DND-41 (cell line): ENCODE measurements at places on chromosomes 13 and 19.

GRCh38 chr13:27921421-27921960 is 1.7 kb downstream of the PDX1 start:
- DNase-seq = peak; percentile 44

GRCh38 chr13:85436029-85436428 is 363.2 kb downstream of the SLITRK6 start:
- no peak for DNase-seq

GRCh38 chr19:18329035-18329376 is 6.1 kb upstream of the LSM4 start:
- DNase-seq = no peak

DNA sequence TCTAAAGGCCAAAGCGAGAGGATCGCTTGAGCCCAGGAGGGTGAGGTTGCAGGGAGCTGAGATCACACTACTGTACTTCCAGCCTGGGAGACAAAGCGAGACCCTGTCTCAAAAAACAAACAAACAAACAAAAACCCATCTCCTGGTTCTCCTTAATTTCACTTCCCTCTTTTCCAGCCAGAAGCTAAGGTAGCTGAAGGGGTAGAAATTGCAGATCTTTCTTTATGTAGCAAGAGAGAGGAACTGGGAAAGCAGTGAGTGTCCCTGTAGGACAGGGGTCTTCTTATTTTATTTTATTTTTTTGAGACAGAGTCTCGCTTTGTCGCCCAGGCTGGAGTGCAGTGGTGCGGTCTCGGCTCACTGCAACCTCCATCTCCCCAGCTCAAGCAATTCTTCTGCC is 4.5 kb upstream of the TSPAN16 start:
- DNase-seq = no peak

GRCh38 chr13:32210101-32210500 is 105.1 kb downstream of the ZAR1L start:
- DNase-seq = no peak

DNA sequence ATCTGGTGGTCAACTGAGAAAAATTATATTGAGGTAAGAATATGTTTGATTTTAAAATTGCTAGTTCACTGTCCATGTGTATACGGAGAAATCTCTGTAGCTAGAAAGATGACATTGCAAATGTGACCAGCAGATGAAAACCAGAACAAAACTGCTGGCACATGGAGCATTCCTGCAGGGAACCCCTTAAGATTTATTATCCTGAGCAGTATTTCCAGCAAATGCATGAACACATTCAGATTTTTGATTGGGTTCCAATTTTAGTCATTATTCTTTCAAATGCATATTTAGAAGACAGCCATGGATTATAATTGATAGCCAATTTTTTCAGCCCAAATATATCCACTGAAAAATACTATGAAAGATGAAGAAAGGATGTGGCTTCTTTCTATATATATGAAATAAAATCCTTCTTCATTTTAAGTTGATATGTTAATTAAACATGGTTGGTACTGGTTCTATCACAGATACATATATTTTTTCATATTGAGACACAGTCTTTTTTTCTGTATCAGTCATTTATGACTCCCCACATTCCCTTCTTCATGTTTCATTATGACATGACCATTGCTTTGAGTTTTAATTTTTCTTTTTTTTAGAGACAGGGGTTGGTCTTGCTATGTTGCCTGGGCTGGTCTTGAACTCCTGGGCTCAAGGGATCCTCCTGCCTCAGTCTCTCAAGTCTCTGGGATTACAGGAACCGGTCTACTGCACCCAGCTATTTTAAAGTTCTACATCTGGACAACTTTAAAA is 376.5 kb downstream of the KLF12 start:
- DNase-seq = no peak

GRCh38 chr13:70784207-70784989 is 676.1 kb upstream of the KLHL1 start:
- DNase-seq = no peak

- DNase-seq = no peak
Observed at GRCh38 chr19:50568728-50569698, 778 bp upstream of the LRRC4B start.

- DNase-seq = no peak
Observed at GRCh38 chr13:76852986-76853385, 33.2 kb downstream of the KCTD12 start.

DNA sequence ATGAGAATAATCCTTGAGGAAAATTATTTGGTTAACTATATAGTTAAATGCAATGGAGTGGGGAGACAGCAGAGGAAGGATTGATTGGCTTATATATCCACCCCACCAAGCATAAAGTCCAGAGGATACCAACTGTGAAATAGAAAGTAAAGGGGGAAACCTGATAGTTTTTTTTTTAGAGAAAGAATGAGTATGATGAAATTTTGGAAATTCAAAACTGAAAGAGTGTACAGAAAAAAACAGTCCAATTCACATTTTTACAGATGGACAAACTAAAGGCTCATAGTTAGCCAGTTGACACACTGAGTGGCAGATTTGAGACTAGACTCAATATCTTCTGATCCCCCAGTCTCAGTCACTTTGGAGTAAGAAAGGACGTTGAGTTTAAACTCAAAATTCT is 51.1 kb downstream of the FNDC3A start:
- DNase-seq = no peak

DNA sequence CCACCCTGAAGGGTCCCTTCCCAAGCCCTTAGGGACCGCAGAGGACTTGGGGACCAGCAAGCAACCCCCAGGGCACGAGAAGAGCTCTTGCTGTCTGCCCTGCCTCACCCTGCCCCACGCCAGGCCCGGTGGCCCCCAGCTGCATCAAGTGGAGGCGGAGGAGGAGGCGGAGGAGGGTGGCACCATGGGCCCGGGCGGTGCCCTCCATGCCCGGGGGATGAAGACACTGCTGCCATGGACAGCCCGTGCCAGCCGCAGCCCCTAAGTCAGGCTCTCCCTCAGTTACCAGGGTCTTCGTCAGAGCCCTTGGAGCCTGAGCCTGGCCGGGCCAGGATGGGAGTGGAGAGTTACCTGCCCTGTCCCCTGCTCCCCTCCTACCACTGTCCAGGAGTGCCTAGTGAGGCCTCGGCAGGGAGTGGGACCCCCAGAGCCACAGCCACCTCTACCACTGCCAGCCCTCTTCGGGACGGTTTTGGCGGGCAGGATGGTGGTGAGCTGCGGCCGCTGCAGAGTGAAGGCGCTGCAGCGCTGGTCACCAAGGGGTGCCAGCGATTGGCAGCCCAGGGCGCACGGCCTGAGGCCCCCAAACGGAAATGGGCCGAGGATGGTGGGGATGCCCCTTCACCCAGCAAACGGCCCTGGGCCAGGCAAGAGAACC is 1.5 kb downstream of the EGLN2 start:
- DNase-seq = no peak

DNA sequence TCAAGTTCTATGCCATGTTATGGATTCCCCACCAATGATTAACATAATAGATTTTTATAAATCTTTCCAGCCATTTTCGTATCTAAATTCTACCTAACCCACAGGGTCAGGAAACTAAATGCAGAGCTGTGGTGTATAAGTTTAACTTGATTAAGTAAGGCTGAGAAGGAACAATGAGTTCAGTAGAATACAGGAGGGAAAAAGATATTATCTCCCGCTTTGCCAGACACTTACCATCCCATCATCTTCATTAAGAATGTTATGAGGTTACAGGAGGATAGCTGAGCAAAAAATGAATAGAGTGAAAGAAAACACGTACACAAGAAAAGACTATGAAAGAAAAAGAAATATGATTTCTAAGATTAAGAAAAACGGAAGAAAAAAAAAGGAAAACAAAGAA is 27.1 kb downstream of the N4BP2L2 start:
- DNase-seq = no peak

GRCh38 chr13:54841682-54842081 is 1813.1 kb downstream of the OLFM4 start:
- DNase-seq = no peak

GRCh38 chr19:13153569-13154240 is 3.5 kb downstream of the IER2 start:
- peak; percentile 34 for DNase-seq

GRCh38 chr13:74479124-74479523 is 344.9 kb upstream of the KLF12 start:
- no peak for DNase-seq

GRCh38 chr13:43036351-43037250 is 13.2 kb downstream of the DNAJC15 start:
- DNase-seq = no peak

DNA sequence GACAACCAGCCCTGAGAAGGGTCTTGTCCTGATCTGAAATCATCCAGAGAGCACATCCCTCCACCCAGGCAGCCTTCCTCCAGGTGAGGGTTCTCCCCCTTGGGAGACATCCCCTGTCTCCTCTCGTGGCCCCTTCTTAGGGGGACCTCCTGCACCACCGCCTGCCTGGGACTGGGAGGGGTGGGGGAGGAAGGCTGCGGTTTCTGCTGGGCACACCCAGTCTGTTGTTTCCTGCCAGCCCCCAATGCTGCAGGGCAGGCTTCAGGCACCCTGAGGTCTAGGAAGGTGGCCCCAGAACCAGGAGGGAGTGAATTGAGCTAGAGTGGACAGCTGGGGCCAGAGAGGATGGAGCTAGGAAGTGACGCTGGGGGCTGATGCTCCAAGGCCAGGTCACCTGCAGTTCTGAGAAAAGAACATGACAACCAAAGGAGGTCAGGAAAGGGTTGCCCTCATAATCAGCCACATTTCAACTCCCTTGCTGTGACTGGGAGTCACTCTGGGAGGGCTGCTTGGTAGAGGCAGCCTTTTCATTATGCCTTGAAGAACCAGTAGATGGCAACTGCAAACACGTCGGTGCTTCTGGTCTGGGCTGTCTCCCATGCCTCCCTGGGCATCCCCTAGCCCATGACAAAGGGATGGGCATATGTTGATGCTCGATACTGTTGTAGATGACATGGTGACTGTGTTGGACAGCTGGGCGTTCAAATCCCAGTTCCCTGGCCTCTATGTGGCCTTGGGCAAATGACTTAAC is 1.4 kb downstream of the ARHGEF18 start:
- DNase-seq = peak; percentile 91

DNA sequence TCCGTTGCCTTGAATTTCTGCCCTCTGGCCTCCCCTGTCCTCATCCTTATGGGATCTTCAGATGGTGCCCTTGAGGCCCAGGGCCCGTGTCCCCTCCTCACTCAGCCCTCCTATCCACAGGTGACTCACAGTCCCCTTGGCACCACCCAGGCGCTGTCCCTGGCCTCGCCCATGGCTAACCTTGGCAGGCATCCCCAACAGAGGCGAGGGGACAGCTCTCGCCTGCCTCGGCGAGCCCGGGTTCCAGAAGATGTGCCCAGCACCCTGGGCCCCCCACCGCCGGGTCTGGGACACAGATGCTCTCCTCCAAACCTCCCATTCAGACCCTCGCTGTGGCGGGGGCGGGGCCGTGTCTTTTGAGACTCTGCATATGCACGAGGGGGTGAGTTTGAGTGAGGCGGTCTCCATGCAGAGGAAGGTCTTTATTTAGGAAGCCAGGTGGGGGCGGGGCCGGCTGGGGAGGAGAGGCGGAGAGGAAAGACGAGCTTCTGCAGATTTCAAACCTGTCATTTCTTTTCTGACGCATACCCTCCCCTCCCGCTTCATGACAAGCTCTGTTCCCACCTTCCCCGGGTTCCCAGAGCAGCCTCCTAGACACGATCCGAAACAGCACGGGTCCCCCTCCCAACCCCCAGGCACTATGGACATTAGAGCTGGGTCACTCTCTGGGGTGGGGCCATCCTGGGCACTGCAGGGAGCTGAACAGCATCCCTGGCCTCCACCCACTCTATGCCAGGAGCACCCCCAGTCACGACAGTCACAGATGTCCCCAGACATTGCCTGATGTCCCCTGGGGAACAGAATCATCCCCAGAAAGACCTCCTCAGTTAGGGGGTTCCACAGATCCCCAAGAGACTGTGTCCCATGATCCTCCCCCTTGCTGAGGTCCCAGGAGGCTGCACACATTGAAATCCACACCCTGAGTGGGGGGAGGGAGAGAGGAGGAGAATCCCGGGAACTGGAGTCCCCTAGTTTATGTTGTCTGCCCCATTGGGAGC is 48.5 kb downstream of the GNG7 start:
- no peak for DNase-seq

GRCh38 chr19:38326591-38326990 is 6.9 kb downstream of the KCNK6 start:
- DNase-seq = no peak

DNA sequence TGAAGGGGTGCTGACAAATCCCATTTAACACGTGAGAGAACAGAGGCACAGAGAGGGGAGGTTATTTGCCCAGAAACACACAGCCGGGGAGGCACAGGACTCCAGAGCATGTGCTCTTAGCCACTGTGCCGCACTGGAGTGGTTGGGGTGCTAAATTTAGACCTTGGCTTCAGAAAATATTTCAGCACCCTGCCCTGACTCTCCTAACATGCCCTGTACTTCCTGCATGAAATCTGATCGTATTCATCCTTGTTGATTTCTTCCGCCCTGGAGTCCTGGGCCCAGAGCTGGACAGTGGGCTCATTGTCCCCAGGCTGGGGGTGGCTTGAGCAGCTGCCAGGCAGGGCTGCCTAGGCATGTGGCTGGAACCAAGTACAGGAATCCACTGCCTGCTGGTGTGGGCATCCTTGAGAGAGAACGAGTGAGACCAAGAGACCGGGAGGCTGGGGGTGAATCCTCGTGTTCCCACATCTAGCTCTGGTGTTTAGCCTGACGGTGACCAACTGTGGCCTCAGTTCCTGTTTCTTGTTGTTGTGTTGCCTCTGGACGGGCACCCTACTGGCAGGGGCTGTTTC is 5.3 kb downstream of the SLC27A1 start:
- DNase-seq = no peak

- DNase-seq = peak; percentile 62
Observed at GRCh38 chr19:1064661-1065605, 2.0 kb upstream of the ARHGAP45 start.

GRCh38 chr13:24178847-24179485 is 18.4 kb downstream of the SPATA13 start:
- DNase-seq = no peak

- no peak for DNase-seq
Observed at GRCh38 chr13:43089912-43090498, 66.6 kb downstream of the DNAJC15 start.

DNA sequence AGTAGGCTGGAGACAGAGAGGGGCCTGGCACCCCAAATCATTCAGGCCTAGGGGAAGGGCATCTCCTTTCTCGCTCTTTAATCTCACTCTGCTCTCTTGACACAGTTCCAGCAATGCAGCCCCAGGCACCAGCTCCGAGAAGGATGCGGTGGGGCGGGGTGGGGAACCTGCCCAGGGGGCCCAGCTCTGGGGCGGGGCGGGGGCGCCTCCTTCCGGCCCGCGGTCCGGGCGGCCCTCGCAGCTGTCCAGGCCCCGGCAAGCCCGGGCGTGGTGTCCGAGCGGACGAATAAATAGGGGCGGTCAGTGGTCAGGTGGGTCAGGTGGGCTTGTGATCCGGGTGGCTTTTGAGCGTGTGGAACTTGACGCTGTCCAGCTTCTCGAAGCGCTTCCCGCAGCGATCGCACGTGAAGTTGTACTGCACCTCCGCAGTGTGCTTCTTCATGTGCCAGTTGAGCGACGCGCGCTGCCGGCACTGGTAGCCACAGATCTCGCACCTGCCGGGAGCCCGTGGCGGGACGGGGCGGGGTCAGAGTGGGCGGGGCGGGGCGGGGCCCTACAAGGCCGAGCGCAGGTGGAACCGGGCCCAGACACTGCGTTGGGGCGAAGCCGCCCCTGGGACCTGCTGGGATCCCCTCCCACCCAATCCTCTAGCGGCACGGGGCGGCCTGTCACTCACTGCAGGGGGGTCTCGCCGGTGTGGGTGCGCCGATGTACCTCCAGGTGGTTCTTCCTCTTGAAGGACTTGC is 2.7 kb upstream of the ELAVL3 start:
- no peak for DNase-seq

GRCh38 chr13:110400786-110401533 is 93.9 kb downstream of the COL4A2 start:
- DNase-seq = no peak

GRCh38 chr19:33450689-33451088 is 70.9 kb downstream of the PEPD start:
- no peak for DNase-seq

GRCh38 chr13:37067874-37068273 is 8.4 kb upstream of the SUPT20H start:
- no peak for DNase-seq
